Activated CD4-positive, alpha-beta memory T cell treated with anti-CD3 and anti-CD28 coated beads for 36 hours (primary cell): ENCODE measurements at places on chromosomes 2 and 18. TPM values are rescaled to one million over a fixed set of nuclear protein-coding genes. Genes with fewer than 3 reads are reported as not detected.

Gene KIAA1328
- total RNA-seq, result 7.3 TPM

Gene CASP10
- total RNA-seq, result 16.7 TPM

Gene C2orf92
- total RNA-seq, result 4.5 TPM

Gene GPBAR1
- total RNA-seq, result 0.14 TPM

Gene TCF23
- not detected for total RNA-seq

Gene ACOXL
- total RNA-seq, result 0.41 TPM

Gene CD8A
- total RNA-seq, result 2.7 TPM

Gene FAM136A
- 48.0 TPM for total RNA-seq

Gene RGPD3
- total RNA-seq, result 0.31 TPM

Gene CHRNG
- total RNA-seq, result not detected

Gene KIF5C
- 25.2 TPM for total RNA-seq

Gene RIT2
- total RNA-seq, result not detected

Gene RPRM
- total RNA-seq, result not detected

Gene ZSWIM2
- total RNA-seq, result not detected

Gene ITGB6
- not detected for total RNA-seq

Gene LRRTM1
- not detected for total RNA-seq

Gene ALPP
- not detected for total RNA-seq

Gene BZW1
- 423 TPM for total RNA-seq

Gene IL36RN
- total RNA-seq, result not detected

Gene ZAP70
- 166 TPM for total RNA-seq

Gene FBLN7
- total RNA-seq, result 40.2 TPM

Gene CFC1
- not detected for total RNA-seq

Gene EMILIN1
- total RNA-seq, result 0.51 TPM

Gene TMEM200C
- total RNA-seq, result not detected

Gene DNAJC5G
- 0.19 TPM for total RNA-seq

Gene ASXL2
- total RNA-seq, result 37.8 TPM

Gene C2orf66
- total RNA-seq, result not detected

Gene SPATS2L
- 28.8 TPM for total RNA-seq

Gene VSNL1
- not detected for total RNA-seq

Gene LONRF2
- total RNA-seq, result not detected

Gene UGT1A9
- not detected for total RNA-seq

Gene CFAP65
- total RNA-seq, result not detected

Gene STRADB
- total RNA-seq, result 18.5 TPM

Gene GPATCH11
- 12.6 TPM for total RNA-seq

Gene SLC30A3
- total RNA-seq, result 0.90 TPM

Gene STAT4
- total RNA-seq, result 52.6 TPM

Gene SKOR2
- total RNA-seq, result not detected

Gene PLEKHH2
- total RNA-seq, result 0.81 TPM

Gene RTP5
- total RNA-seq, result 0.10 TPM

Gene PLCD4
- total RNA-seq, result 0.51 TPM

Gene SGPP2
- 20.8 TPM for total RNA-seq

Gene HNRNPLL
- 106 TPM for total RNA-seq

Gene MAP3K19
- total RNA-seq, result not detected

Gene ICOS
- total RNA-seq, result 187 TPM

Gene EMILIN2
- total RNA-seq, result 20.1 TPM

Gene HOXD3
- not detected for total RNA-seq
